ENCODE measurements at places on chromosomes 12 and 14. TPM values are rescaled to one million over a fixed set of nuclear protein-coding genes. Genes with fewer than 3 reads are reported as not detected.
A peak's percentile ranks its signal among the peaks of the same experiment; 100 is the strongest.

- DNase-seq, result no peak
- H3K27me3 ChIP-seq, result no peaks in the 10 kb centered on the region
- no peak overlapping the region for H3K4me3 ChIP-seq
- H3K36me3 ChIP-seq, result peaks cover 5% of the 10 kb centered on the region
- no peak overlapping the region for H3K27ac ChIP-seq
Measured at GRCh38 chr14:23604675-23605170, 26.1 kb upstream of the JPH4 start.

GRCh38 chr12:69524755-69525469 lies 54.7 kb downstream of the FRS2 start:
- H3K27me3 ChIP-seq, result no peaks in the 10 kb centered on the region
- H3K4me3 ChIP-seq, result no peak overlapping the region
- H3K4me1 ChIP-seq, result peaks cover 26% of the 10 kb centered on the region
- DNase-seq, result no peak
- no peak overlapping the region for H3K27ac ChIP-seq
- peaks cover 28% of the 10 kb centered on the region for H3K36me3 ChIP-seq

- H3K27me3 ChIP-seq, result no peaks in the 10 kb centered on the region
- H3K27ac ChIP-seq, result no peak overlapping the region
- H3K36me3 ChIP-seq, result no peaks in the 10 kb centered on the region
- H3K4me3 ChIP-seq, result no peak overlapping the region
- no peak for DNase-seq
- H3K4me1 ChIP-seq, result no peaks in the 10 kb centered on the region
Measured at GRCh38 chr12:13114251-13115052, 11.0 kb upstream of the GSG1 start.

GRCh38 chr12:98456576-98457573 lies 58.5 kb upstream of the TMPO start:
- DNase-seq, result peak; percentile 53
- no peak overlapping the region for H3K27ac ChIP-seq

DNA sequence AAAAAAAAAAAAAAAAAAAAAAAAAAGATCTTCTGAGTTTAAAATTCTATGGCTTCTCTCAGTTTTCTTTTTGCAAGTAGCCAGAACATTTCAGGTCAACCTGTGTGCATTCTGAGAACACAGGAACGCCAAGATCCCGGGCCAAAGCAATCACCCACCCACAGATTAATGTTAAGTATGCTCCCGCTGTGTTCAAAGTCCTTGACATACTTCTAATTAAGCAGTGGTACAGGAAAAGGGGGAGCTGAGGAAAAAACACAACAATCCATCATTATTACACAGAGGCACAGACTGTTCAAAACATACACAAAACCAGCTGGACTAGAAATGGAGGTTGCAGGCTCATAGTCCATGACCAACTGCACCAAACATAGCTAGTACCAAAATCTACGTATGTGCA lies 2.8 kb downstream of the FBXO21 start:
- no peak overlapping the region for H3K4me3 ChIP-seq
- peaks cover 33% of the 10 kb centered on the region for H3K36me3 ChIP-seq
- no peaks in the 10 kb centered on the region for H3K27me3 ChIP-seq
- H3K4me1 ChIP-seq, result peaks cover 25% of the 10 kb centered on the region
- H3K27ac ChIP-seq, result no peak overlapping the region
- no peak for DNase-seq

Gene PYM1
- 34.9 TPM for total RNA-seq

GRCh38 chr12:6020930-6021329 lies 75.9 kb upstream of the ANO2 start:
- DNase-seq, result no peak
- H3K4me1 ChIP-seq, result no peaks in the 10 kb centered on the region
- H3K27ac ChIP-seq, result no peak overlapping the region
- H3K4me3 ChIP-seq, result no peak overlapping the region
- H3K36me3 ChIP-seq, result no peaks in the 10 kb centered on the region

Gene ETFBKMT
- total RNA-seq, result 0.99 TPM

DNA sequence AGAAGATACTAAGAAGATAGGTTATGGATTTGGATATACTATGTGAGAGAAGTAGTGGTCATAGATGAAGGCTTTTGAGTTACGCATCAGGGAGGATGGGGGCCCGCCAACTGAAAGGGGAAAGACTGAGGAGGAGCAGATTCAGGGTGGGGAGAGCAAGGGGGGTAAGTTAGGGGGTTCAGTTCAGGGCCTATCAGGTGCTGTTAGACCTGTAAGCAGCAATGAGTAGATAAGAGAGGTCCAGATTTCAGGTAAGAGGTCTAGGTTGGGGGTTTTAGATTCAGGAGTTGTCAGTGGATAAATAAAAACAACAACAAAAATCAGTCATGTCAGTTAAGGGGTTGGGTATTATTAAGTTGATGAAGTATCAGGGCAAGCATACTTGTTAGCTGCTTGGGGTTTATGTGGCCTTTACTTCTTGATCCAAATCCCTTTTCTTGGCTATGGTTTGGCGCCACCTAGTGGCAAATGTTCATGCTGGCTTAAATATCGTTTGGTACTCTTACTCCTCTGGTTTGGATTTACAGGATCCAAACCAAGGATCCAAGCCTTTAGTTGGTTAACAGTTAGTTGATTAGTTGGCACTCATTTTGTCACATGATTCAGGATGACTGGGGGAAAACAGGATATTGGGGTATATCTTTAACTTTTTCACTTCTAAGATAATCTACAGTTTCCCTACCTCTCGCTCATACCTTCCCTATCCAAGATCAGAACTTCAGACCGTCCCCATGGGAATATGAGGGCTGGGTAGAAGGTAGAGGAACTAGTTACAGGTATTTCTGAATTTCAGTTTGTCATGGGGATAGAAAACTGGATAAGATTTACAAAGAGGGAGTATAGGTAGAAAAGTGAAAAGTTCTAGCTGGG lies 65.1 kb downstream of the PCNX1 start:
- peaks cover 31% of the 10 kb centered on the region for H3K4me1 ChIP-seq
- H3K36me3 ChIP-seq, result peaks cover 19% of the 10 kb centered on the region
- H3K27me3 ChIP-seq, result no peaks in the 10 kb centered on the region
- peak; percentile 63 for DNase-seq
- no peak overlapping the region for H3K4me3 ChIP-seq

Gene CIROP
- total RNA-seq, result not detected

DNA sequence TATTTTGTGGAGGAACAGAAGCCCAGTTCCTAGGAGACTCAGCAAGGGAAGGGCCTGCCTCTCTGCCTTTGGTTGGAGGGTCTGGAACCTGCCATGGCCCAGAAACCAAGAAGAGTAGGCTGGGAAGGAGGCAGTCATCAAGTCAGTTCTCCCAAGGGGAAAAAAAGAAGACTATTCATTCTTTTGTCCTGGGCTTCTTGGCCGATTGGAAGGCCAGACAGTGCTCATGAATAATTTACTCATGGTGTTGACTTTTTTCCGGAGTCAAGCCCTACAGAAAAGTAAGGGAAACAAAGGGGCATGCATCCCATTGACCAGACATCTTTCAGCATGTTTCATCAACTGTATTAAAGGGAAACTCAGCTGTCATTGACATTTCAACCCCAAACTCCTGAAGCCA lies 168.1 kb downstream of the PRKCH start:
- H3K4me1 ChIP-seq, result peaks cover 49% of the 10 kb centered on the region
- no peak for DNase-seq
- no peak overlapping the region for H3K4me3 ChIP-seq
- no peaks in the 10 kb centered on the region for H3K27me3 ChIP-seq
- peak overlapping the region; percentile 31 for H3K27ac ChIP-seq
- H3K36me3 ChIP-seq, result peaks cover 53% of the 10 kb centered on the region

DNA sequence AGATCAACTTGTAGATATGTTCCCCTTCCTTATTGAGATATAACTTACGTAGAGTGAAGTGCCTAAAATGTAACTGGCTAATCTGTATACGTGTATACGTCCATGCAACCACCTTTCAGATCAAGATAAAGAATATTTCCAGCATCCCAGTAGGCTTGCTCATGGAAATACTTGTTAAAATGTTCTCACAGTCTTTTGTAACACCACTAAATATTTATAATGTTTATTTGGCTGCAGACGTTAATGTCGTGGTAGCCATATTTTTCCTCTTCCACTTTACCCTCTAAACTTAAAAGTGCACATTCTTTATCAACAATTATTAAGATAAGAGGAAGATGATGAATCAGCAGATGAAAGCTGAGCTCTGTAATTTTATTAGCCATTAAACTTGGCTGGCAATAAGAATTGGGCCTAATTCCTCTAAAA lies 447.4 kb downstream of the AEBP2 start:
- H3K27me3 ChIP-seq, result no peaks in the 10 kb centered on the region
- H3K36me3 ChIP-seq, result no peaks in the 10 kb centered on the region
- no peaks in the 10 kb centered on the region for H3K4me1 ChIP-seq
- no peak overlapping the region for H3K27ac ChIP-seq
- DNase-seq, result no peak

Gene IL26
- total RNA-seq, result not detected

DNA sequence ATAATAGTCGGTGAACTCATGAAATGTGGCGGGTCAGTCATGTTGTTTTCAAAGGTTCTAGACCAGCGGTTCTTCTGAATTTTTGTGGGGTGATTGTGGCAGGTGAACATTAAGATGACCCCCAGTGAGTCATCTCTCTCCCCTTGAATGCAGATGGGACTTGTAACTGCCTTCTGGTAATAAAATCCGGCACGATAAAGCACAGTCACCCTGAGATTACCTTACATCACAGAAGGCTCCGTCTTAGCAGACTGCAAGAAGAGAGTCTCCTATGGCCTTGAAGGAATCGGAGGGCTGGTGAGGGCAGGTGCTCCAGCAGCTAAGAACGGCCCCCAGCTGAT lies 189.6 kb downstream of the FOXN3 start:
- H3K4me3 ChIP-seq, result no peak overlapping the region
- peak; percentile 8 for DNase-seq
- H3K4me1 ChIP-seq, result peaks cover 42% of the 10 kb centered on the region
- peaks cover 45% of the 10 kb centered on the region for H3K36me3 ChIP-seq
- H3K27ac ChIP-seq, result peak overlapping the region; percentile 85
- H3K27me3 ChIP-seq, result no peaks in the 10 kb centered on the region

DNA sequence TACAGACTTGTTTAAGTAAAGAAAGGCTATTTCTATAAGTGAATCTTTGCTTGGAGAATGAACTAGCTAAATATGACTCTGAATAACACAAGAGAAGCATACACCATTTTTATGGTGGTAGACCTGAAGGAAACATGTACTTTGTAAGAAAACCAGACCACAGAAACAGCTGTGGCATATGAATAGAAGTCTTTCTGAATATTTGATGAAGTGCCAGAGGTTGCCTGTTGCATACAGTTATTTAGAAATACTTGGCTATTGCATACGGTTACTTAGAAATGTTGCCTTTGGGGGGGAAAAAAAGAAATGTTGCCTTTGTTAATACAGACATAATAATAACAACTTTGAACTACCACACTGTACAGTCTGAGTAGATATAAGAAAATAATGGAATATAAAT lies 16.8 kb upstream of the LEMD3 start:
- no peaks in the 10 kb centered on the region for H3K36me3 ChIP-seq
- H3K27me3 ChIP-seq, result peaks cover 17% of the 10 kb centered on the region
- H3K4me1 ChIP-seq, result peaks cover 13% of the 10 kb centered on the region
- H3K27ac ChIP-seq, result no peak overlapping the region
- H3K4me3 ChIP-seq, result no peak overlapping the region

GRCh38 chr12:26971963-26972362 lies 33.7 kb downstream of the FGFR1OP2 start:
- H3K27ac ChIP-seq, result peak overlapping the region; percentile 44
- peaks cover 37% of the 10 kb centered on the region for H3K36me3 ChIP-seq
- peak overlapping the region; percentile 9 for H3K4me3 ChIP-seq
- no peaks in the 10 kb centered on the region for H3K27me3 ChIP-seq

GRCh38 chr12:32917094-32917611 lies 20.6 kb upstream of the PKP2 start:
- DNase-seq, result no peak
- no peaks in the 10 kb centered on the region for H3K4me1 ChIP-seq
- H3K27me3 ChIP-seq, result peaks cover 13% of the 10 kb centered on the region
- no peaks in the 10 kb centered on the region for H3K36me3 ChIP-seq
- H3K27ac ChIP-seq, result no peak overlapping the region
- no peak overlapping the region for H3K4me3 ChIP-seq

Gene LRRK2
- total RNA-seq, result 0.80 TPM

Gene IPO4
- 152 TPM for total RNA-seq

DNA sequence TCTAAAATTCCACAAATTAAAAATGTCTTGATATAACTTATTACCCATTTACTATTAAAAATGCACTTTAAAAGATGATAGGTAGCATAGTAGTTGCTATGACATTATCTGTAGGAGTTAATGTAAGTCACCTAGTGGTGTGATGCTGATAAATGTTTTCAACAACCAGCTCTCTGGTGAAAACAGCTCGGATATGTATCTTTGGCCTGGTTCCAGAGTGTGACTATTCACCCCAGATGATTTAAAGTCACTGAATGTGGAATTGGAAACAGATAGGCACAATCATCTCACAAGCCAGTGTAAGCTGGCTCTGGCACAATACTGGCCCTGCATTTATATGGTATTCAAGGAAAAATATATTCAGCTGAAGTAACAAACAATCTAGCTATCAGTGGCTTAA lies 9.2 kb upstream of the CCDC196 start:
- H3K36me3 ChIP-seq, result peaks cover 8% of the 10 kb centered on the region
- no peak overlapping the region for H3K27ac ChIP-seq
- no peaks in the 10 kb centered on the region for H3K4me1 ChIP-seq
- no peak for DNase-seq
- H3K4me3 ChIP-seq, result no peak overlapping the region

Gene MYF6
- total RNA-seq, result not detected

DNA sequence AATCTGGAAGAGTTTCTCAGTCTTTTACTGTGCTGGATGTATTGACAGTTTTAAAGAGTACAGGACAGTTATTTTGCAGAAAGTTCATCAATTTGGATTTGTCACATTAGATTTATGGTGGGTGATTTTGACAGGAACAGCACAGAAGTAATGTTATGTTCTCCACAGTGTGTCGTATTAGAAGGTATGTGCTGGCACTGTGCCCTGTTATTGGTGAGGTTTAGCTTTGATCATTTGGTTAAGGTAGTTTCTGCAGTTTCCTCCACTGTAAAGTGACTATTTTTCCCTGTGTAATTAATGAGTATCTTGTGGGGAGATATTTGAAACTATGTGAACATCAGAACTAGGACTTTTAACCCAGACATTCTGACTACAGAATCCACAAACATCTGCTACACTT lies 308.5 kb upstream of the TBX3 start:
- no peak for DNase-seq
- H3K4me1 ChIP-seq, result no peaks in the 10 kb centered on the region
- peaks cover 2% of the 10 kb centered on the region for H3K36me3 ChIP-seq
- peaks cover 9% of the 10 kb centered on the region for H3K27me3 ChIP-seq

DNA sequence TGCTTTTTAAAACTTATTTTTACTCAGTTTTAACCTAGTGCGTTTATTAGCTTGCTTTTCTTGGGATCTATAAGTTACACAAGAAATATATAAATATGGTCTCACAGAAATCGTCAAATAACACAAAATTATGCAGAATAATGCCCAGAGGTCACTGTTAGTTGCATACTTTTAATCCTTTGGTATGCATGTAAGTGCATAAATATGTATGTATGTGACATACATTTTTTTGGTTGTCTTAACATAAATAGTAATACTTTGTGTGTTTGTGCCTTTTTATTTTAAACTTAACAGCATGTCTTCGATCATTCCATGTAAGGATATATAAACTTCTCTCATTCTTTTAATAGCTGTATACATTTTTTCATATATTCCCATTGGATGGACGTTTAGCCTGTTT lies 459.6 kb downstream of the PCNX1 start:
- peaks cover 14% of the 10 kb centered on the region for H3K36me3 ChIP-seq
- no peak overlapping the region for H3K27ac ChIP-seq
- H3K4me3 ChIP-seq, result no peak overlapping the region
- peaks cover 35% of the 10 kb centered on the region for H3K4me1 ChIP-seq
